ENCODE measurements at places on chromosomes 7 and 10.

DNA sequence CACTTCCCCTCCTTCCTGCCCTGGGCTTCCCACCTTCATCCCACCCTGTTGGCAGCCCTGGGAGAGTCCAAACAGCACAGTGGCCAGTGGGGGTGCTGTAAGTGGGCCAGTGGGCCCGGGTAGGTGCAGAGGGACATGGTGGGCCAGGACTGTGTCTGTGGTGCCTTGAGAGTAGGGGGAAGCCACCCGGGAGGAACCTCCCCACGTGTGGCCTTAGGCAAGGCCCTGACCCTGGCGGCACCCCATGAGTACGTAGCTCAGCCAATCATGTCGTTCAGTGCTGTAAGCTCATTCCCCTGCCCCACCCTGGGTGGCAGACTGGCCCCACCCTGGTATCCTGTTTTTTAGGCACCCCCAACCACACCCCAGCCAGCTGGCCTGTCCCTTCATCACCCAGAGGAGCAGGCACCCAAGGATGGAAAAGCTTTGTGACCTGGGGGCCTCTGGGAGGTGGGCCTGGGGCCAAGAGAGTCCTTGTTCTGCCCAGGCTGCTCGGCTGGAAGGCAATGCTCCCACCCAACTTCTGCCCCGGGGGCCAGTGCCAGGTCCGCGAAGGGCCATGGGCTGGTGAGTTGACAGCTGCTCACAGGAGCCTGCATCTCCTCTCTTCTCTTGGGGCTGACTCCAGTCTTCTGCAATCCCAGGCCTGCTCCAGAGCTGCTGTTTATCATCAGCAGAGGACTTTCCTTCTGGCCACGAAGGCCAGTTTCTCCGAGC lies 41.6 kb downstream of the TSPAN15 start:
- DNase-seq = no peak

DNA sequence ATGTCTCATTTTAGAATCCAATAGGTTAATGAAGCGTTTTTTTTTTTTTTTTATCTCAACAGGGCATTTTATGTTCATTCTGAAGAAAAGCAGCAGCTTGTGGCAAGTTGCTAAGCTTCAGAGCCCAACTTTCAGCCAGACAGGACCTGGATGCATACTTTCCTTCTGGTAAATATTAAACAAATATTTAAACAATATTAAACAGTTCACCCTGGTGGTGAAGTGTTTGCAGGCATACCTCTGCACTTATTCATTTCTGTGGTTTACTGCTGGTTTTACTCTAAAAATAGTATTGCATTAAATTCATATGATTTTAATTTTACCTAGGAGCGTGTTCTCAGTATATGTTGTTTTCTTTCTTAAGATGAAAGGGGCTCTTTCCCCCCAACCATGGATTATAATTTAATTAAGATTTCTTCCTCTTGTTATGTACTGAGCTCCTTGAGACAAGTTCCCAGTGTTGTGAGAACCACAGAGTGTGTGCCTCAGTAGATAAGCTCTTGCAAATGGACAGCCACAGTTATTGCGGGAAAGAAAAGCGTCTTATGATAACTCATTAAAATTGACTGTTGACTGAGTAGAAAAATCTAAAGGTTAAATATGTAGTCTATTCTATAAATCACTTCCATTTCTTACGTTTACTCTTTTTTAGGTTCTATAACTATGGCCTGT lies 155.8 kb downstream of the MALRD1 start:
- DNase-seq = no peak

DNA sequence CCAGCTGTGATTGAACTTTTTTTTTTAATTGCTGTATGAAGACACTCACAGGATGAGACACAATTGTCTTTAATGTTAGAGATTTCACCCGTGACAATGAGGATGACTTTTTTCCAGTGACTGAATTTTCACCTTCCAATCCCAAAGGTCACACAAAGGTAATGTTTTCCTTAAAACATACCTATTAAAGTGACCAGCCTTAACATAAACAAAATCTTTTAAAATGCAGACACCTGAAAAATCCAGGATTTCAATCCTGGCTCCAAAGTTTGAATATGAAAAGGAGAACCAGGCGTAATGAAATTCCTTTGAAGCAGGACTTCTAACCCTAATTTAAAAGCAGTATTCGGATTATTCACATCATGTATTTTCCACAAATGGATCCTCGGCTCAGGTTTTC lies 647.7 kb downstream of the GATA3 start:
- DNase-seq = no peak

DNA sequence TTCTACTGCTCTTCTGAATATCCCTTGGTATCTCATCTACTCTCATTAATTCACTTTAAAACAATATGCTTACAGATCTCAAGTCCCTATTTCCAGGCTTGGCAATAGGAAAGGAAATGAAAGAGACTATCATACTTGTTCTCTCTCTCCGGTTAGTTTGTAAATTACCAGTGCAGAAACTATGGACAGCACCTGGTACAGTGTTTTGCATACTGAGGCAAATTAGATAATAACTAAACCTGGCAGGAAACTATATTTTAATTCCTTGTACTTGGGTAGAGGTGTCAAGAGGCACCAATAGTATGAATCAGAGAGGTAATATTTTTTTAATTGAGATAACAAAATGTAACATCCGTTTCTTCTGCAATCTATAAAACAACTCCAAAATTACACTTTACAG lies 97.7 kb upstream of the TMEM196 start:
- DNase-seq = no peak

- no peak for DNase-seq
Measured at GRCh38 chr10:11713186-11713743, 28.9 kb upstream of the ECHDC3 start.

DNA sequence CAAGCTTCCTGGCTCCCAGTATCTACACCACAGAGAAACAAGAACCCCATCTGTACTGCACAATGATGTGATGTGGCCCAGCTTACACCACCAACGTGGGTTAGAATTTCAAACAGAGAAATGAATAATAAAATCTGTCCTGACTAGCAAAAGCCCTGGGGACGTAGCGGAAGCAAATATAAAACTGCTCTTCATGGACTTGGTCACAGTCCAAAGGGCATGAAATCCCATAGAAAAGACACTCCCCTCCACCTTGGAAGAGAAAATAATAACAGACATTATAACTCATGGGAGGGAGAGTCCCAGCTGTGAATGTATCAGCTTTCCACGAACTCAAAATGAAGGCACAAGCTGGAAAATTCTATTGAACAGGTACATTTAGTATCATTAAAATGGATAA lies 205.3 kb upstream of the GALNT17 start:
- no peak for DNase-seq

- no peak for DNase-seq
Measured at GRCh38 chr10:44379907-44380306, 5.0 kb downstream of the CXCL12 start.

GRCh38 chr7:121083138-121083789 lies 94.8 kb downstream of the CPED1 start:
- DNase-seq = no peak

GRCh38 chr10:47092376-47092775 lies 181.1 kb downstream of the PTPN20 start:
- DNase-seq = no peak

- DNase-seq = no peak
Measured at GRCh38 chr10:74084955-74085354, 65.7 kb downstream of the AP3M1 start.

DNA sequence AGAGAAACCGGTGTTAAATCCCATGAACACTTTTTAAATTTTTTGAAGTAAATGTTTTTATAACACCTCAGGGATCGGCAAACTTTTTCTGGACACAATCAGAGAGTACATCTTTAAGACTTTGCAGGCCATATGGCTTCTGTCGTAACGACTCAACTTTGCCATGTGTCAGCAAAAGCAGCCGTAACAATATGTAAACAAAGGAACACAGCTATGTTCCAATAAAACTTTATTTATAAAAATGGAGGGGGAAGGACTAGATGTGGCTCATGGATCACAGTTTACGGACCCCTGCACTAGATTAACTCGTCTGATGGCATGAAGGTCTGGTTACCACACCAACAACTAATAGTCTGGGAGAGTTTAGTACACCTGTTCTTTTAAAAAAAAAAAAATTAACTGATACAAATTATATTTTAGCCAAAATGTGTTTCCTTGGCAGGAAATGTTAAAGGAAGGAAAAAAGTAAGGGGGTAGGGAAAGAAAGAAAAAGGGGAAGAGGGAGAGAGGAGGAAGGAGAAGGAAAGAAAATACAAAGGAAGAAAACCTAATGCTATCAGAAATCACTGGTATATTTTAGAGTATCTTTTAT lies 50.2 kb downstream of the ABI1 start:
- no peak for DNase-seq

- DNase-seq = no peak
Measured at GRCh38 chr7:43847496-43847895, 21.8 kb downstream of the MRPS24 start.

GRCh38 chr10:72320676-72321247 lies 34.0 kb downstream of the DNAJB12 start:
- no peak for DNase-seq

GRCh38 chr10:50613726-50614443 lies 9.9 kb downstream of the SGMS1 start:
- no peak for DNase-seq

GRCh38 chr7:16935341-16935735 lies 53.6 kb upstream of the AGR3 start:
- DNase-seq = no peak

DNA sequence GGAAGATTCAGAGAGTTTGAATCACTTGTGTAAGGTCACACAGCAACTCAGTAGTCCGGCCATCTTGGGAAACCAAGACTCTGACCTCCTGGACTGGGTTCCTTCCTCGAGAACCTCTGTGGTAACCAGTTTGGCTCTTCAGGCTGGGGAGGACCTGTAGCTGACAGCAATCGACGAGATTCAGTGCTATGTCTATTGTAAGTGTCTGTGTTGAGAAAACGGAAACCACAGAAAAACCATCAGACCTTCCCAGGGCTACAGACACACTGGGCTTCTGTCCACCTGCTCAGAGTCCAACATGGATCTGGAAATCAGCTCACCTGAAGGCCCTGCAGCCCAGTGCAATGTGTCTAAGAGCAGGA lies 403.7 kb downstream of the RPS24 start:
- DNase-seq = no peak

DNA sequence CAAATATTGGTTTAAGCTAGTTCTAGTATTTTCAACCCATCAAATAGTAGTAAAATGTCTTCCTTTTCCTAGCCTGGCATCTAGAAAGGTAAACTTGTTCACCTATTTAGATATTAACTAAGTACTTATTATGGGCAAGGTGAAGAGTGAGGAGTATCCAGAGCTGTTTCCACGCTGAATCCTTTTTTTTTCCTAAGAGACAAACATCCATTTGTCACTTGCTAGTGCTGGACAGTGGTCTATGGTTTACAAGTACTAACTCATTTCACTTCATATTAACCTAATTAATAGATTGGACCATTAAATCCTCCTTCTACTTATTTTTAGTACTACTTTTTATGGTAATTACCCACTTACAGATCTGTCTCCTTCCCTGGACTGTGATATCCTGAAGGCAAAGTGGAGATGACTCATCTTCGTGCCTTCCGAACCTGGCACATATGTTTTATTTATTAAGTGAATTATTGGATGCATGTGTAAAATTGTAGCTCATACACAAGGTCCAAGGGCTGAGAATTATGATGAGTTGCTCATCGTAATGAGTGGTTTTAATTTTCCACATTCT lies 159.6 kb upstream of the IGFBP3 start:
- no peak for DNase-seq

DNA sequence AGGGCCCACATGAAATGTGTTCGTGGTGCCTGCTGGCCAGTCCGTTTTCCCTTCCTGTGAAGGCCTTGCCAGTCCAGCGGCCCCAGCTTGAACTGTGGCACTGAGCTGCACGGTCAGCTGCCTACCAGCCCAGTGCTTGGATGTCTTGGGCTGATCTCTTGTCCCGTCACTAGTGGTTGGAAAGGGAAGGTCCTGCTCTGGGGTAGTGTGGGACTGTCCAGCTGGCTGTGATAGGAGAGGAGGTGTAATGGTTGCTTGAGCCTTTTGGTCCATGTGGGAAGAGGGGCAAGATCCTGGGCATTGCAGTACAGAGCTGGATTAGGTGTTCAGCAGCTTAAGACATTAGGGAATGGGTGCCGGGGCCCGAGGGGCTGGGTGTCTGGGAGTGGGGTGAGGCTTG lies 15.0 kb downstream of the BUD23 start:
- DNase-seq = no peak

GRCh38 chr7:12550956-12551355 lies 19.6 kb upstream of the SCIN start:
- DNase-seq = no peak

GRCh38 chr10:121188005-121188404 lies 336.8 kb downstream of the WDR11 start:
- no peak for DNase-seq

- DNase-seq = no peak
Measured at GRCh38 chr7:44962483-44963251, 16.1 kb downstream of the MYO1G start.

DNA sequence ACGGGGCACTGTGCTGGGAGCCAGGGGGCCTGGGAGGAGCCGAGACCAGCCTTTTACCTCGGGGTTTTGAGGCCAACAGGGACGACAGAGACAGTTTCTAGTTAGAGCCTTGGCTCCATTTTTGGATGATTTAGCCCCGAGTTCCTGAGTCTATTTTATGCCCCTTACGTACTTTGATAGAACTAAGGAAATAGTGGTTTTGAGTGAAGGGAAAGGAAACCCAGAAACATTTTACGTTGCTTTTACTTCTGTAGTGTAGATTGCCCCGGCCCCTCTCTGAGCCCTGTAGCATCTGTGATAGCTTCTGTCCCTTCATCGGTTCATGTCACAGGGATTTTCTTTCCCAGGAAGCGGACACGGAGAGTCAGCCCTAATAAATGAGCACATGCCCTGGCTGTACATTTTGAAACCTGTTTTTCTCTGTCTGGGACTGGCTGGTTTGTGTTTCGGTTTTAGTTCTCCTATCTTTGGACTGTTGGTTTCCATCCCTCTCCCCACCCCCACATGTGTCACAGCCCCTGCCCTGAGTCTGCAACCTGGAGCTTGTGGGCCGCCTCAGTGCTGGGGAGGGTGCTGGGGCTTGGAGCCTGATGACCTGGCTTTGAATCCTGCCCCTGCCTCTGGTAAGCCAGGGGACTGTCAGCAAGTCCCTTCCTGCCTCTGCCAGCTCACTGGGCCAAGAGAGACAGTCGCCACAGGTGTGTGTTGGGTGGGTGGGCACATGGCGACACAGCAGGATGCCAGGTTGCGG lies 6.9 kb upstream of the ORAI2 start:
- no peak for DNase-seq

- no peak for DNase-seq
Measured at GRCh38 chr7:117872561-117873309, 506 bp downstream of the CTTNBP2 start.
